Activated T-helper 17 cell treated with anti-CD3 and anti-CD28 coated beads, Interleukin-2, amount 50 U/mL, for 72 hours (primary cell): ENCODE measurements at places on chromosomes 13 and 19. TPM values are rescaled to one million over a fixed set of nuclear protein-coding genes. Genes with fewer than 3 reads are reported as not detected.

Gene PRSS57
- total RNA-seq = not detected

Gene WASF3
- total RNA-seq = 0.16 TPM

Gene TMEM59L
- 0.48 TPM for total RNA-seq

Gene PSG3
- 0.13 TPM for total RNA-seq

- no peak for ATAC-seq
These were observed 1.6 kb downstream of the LATS2 start for GRCh38 chr13:21059641-21060337.
